ENCODE measurements at places on chromosomes 1 and 21.

DNA sequence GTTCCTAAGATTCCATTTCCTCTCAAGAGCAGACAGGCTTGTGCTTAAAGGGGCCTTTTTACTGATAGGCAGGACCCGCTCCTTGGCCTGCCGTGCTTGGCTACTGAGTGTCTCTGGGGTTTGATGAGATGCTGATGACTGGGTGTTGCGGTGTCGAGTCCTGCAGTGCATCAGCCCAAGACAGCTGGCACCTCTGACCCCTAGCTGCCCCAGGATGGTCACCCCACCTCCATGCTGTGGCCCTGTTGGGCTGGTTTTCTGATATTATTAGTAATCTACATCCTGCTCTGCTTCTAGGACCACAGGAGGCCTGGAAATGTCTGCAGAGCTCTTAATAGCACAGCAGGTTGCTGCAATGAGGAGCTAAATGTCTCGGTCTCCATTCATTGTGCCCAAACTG, 28.7 kb downstream of the LRRC71 start:
- DNase-seq, result no peak

DNA sequence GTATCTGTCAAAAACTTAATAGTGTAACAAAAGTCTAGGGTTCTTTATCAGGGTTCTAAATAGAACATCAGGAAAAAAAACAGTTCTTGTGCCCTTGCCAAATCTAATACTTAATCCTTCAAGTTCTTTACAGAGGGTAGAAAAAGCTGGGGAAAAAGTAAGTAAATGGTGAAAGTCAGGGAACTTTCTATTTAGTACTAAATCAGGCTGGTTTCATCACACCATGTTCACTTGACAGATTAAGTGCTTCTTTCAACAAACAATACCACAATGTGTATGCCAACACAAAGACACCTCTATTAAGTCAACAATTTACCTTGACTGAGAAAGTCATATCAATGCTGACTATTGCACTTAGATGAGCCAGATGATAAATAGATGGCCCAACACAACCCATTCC, 9.7 kb downstream of the DBT start:
- no peak for DNase-seq

- DNase-seq, result no peak
These were observed 998.6 kb downstream of the TTLL7 start for GRCh38 chr1:83000286-83000685.

GRCh38 chr21:23119491-23119890, 2121.3 kb downstream of the NCAM2 start:
- DNase-seq, result no peak

GRCh38 chr1:115347282-115347681, 9.2 kb upstream of the NGF start:
- no peak for DNase-seq
